Pons (tissue), 1 donor: ENCODE measurements at places on chromosomes 7 and 10.

DNA sequence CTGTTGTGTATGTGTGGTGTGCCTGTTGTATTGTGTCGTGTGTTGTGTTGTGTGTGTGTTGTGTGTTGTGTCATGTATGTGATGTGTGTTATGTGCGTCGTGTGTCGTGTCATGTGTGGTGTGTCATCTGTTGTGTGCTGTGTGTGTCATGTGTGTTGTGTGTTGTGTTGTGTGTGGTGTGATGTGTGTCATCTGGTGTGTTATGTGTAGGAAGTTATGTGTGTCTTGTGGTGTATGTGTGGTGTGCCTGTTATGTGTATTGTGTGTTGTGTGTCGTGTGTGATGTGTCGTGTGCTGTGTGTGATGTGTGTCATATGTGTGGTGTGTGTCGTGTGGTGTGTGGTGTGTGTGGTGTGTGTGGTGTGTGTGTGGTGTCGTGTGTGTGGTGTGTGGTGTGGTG is 145.2 kb downstream of the DNAJB6 start:
- DNase-seq, result no peak

DNA sequence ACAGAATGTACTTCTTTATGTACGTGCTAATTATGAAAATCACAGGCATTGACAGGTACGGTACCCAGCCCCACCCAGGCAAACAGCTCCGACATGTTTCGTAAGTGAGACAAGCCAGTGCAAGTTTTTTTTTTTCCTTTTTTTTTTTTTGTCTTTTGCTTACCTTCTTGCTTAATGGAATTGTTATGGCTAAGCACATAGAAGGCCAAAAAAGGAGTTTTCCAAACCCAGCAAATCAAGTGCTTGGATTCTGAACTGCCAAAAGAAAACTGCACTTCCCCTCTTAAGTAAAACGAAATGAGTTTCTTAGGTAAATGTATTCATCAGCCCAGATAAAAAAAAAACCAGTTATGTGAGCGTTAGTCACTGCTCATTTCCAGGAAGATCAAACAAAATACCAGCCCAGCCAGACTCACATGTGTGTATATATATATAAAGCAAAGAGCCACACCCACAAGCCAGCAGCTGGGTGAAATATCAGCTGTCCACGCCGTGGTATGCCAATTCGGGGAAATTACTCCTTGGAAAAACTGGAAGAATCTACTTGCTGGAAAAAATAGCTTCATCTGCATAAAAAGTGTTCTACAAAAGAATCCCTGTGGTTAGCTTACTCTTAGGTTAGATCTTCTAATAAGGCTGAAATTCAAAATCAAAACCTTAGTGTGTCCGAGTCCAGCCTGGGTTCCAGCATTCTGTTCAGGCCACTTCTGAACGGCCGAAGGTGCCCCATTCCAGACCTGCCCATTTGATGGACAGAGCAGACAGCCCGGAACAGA is 8.0 kb downstream of the KLF6 start:
- no peak for DNase-seq

- DNase-seq, result no peak
These were observed 295.9 kb upstream of the ZNF32 start for GRCh38 chr10:43944381-43945093.

DNA sequence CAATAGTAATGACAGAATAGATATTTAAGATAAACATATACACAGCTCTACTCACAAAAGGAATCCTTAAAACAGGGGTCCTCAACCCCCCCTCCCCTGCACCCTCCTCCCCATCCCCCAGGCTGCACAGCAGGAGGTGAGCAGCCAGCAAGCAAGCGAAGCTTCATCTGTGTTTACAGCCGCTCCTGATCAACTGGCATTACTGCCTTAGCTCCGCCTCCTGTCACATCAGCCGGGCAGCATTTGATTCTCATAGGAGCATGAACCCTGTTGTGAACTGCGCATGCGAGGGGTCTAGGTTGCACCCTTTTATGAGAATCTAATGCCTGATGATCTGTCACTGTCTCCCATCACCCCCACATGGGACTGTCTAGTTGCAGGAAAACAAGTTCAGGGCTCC is 65.5 kb downstream of the SMURF1 start:
- no peak for DNase-seq

GRCh38 chr7:76346097-76346496 is 12.7 kb downstream of the YWHAG start:
- DNase-seq, result no peak

- no peak for DNase-seq
These were observed 95.4 kb downstream of the PPP1R9A start for GRCh38 chr7:95002775-95003174.

DNA sequence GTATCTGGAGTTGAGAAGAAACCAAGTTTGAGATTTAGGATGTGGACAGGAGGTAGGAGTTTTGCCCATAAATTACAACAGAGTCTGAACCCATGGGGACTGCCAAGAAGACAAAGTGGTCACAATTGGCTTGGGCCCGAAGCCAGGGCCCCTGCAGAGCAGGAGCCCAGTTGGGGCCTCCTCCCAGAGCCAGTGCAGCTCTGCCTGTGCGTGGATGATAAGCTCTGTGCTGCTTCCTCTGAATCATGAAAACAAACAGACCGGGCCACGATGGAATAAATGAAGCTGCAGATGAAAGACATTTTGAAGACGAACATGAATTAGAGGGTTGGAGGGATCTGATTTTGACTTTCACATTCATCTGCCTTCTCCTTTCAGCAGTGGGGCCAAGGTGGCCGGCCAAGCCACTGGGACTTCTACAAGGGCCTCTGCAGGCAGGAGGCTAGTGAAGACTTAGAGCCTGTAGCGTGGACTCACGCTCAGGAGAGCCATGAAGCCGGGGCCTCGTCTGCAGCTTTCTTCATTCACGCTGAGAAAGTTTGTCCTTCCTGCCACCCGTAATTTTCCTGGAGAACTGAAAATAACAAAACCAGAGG is 156.8 kb upstream of the LYZL1 start:
- peak; percentile 14 for DNase-seq

DNA sequence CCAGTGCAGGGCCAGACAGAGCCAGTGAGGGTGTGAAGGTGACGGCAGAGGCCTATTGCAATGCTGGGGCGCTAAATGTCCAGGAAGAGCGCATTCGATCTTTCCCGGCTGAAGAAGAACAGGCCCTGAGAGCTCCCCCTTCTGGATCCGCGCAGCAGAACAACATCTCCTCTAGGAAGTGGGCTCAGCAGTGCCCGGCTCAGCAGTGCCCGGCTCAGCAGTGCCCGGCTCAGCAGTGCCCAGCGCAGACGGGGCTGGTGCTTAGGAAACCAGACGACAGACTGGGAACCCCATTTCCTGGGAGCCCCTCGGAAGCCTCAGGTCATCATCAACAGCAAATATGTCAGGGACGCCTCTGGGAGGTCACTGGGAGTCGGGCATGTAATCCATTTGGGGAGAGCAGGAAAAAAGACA is 4.7 kb upstream of the NOS3 start:
- DNase-seq, result peak; percentile 66

- DNase-seq, result no peak
These were observed 56.1 kb upstream of the CAPZA2 start for GRCh38 chr7:116806046-116806944.

DNA sequence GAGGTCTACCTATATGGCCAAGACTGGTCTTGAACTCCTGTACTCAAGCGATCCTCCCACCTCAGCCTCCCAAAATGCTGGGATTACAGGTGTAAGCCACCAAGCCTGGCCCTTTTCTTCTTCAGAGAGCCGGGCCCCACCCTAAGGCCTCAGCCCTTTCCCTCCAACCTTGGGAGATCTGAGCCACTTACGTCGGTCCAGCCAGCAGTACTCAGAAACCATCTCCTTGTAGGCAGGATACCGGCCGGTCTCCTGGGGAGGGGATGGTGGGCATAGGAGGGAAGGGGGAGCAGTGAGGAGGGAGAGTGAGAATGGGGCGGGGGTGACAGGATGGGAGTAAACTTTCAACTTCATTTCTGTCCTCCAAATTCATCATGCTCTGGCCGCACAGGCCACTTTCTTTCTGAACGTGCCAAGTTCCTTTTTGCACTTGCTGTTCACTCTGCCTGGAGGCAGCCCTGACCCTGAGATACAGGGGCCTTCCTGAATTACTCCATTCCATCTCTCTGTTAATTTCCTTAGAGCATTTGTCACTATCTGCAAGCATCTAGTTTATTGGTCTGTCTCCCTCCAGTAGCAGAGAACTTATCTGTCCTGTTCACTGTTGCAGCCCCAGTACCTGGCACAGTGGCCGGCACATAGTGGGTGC is 10.4 kb downstream of the PDZD7 start:
- no peak for DNase-seq

- DNase-seq, result peak; percentile 24
These were observed 8.0 kb downstream of the SYCE1 start for GRCh38 chr10:133557381-133557780.

GRCh38 chr10:2913474-2913873 is 153.9 kb upstream of the PFKP start:
- no peak for DNase-seq

DNA sequence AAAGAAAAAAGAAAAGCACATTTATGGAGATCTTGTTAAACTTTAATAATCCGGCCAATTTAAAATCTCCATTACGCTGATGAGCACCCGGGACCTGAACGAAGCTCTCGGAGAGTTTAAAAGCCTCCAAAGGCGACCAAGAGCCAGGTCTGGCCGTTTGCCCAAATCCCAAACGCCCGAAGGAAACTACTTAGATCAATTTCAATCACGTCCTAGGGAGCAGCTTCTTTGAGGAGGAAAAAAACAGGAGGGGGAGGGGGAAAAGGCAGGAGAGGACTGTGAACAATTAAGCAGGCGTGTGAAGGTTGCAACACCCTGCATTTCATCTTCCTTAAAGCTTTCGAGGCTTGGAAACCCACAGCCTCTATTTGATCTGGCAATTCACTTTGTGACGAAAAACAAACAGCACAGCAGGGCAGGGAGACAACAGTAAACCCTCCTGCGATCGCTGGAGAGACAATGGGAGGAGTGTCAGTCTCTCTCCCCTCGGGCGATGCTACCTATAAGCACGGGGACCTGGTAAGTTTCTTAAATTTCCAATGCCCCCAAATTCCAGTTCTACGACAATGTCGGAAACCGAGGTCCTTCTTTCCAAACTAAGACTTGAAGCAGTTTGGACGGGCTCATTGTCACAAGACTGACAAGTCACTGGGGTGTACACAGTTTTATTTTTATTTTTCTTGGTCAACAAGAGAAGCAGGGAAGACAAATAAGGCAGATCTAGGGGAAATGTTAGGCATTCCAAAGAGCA is 1.2 kb downstream of the KLF6 start:
- DNase-seq, result peak; percentile 75

GRCh38 chr7:34337163-34337562 is 320.9 kb upstream of the NPSR1 start:
- DNase-seq, result no peak

DNA sequence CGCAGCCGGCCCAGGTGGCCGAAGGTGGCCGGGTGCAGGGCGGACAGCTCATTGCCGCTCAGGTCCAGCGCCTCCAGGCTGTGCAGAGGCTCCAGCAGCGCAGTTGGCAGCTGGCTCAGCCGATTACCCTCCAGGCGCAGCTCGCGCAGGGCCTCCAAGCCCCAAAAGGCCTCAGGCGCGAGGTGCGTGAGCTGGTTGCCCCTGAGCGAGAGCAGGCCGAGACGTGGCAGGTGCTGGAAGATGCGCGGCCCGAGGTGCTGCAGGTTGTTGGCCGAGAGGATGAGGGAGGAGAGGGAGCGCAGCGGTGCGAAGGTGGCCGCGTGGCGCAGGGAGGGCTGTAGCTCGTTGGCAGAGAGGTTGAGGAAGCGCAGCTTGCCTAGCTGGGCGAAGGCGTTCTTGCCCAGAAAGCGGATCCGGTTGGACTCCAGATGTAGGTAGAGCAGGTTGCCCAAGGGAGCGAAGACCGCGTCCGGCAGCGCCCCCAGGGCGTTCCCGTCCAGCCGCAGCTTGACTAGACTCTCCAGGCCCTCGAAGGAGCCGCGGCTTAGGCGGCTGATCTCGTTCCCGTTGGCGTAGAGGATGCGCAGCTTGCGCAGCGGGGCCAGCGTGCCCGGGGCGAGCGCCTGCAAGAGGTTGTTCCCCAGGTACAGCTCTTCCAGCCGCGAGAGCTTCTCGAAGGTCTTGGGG is 923 bp downstream of the TRIL start:
- DNase-seq, result no peak

GRCh38 chr7:78783179-78783962 is 670.1 kb downstream of the MAGI2 start:
- no peak for DNase-seq

- no peak for DNase-seq
These were observed 27.0 kb upstream of the KCNK18 start for GRCh38 chr10:117170244-117170643.

GRCh38 chr10:126964190-126964589 is 59.0 kb downstream of the DOCK1 start:
- no peak for DNase-seq

DNA sequence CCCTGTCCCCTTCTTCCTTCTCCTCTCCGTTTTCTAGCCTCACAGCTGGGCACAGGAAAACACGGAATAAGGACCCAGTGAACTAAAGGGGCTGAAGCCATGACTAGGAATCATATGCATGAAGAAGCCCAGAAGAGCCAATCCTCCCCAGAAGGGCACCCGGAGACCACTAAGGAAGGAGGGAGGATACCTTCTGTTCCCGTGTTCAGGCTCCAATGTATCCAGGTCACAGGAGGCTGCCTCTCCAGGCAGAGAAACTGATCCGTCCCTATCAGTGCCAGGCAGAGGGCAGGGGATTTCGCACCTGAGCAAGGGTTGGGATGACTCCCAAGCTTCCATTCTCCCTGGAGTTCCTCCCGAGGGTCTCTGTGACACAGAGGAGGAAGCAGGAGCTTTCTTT is 246.6 kb downstream of the SNX10 start:
- DNase-seq, result no peak

GRCh38 chr10:121683816-121684215 is 85.6 kb upstream of the FGFR2 start:
- no peak for DNase-seq

- no peak for DNase-seq
These were observed 78.7 kb upstream of the MKRN1 start for GRCh38 chr7:140557809-140558518.

- no peak for DNase-seq
These were observed 548.0 kb upstream of the SEMA3D start for GRCh38 chr7:85734823-85735222.

- no peak for DNase-seq
These were observed 4.4 kb downstream of the CAV1 start for GRCh38 chr7:116529250-116529649.

- no peak for DNase-seq
These were observed 10.4 kb downstream of the RAPGEF5 start for GRCh38 chr7:22346383-22347107.

GRCh38 chr10:84837041-84837812 is 508.8 kb downstream of the CCSER2 start:
- no peak for DNase-seq

DNA sequence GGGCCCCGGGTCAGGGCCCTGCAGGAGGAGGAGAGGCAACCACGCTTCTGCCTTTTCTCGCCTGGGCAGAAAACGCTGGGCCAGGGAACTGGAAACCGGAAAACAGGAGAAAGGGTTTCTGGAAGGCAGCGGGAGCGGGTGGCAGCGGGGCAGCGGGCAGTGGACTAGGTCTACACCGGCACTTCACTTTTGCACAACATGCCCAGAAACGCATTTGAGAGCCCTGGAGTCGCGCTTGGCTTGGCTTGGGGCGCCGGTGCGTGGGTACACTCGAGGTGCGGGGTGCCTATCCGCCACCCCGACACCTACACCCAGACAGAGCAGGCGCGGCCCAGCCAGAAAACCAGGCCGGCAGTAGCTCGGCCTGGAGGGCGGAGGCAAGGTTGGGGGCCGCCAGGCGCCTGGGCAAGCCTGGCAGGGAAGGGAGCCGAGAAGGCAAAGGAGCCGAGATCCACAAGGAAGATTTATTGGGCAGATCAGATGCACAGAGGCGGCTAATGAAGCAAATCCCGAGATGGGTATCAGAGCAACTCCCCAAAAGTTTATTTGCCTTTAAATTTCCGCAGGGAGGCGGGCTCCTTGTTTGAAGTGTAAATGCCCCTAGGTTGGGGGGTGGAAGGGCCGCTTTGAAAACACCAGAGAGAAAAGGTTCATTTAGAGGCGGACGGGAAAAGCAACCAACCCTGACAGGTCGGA is 3.2 kb upstream of the PAX2 start:
- no peak for DNase-seq
